ENCODE measurements at places on chromosomes 2 and 18.

DNA sequence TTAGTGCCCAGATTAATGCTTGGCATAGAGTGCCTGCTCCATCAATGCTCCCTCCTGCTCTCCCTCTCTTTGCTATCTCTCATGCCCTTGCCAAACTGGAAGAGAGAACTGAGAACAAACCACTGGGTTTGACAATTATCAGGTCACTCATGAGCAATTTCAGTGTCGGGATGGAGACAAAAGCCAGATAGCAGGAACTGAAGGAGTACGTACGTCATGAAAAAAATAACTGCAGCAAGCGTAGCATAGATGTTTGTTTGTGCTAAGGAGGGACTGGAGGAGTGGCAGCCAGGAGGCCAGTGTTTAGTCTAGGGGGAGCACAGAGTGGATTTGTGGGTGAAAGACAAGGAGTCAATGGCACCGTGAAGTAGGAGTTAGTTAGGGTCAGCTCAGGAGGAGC is 113.3 kb downstream of the POLE4 start:
- no peak for DNase-seq

DNA sequence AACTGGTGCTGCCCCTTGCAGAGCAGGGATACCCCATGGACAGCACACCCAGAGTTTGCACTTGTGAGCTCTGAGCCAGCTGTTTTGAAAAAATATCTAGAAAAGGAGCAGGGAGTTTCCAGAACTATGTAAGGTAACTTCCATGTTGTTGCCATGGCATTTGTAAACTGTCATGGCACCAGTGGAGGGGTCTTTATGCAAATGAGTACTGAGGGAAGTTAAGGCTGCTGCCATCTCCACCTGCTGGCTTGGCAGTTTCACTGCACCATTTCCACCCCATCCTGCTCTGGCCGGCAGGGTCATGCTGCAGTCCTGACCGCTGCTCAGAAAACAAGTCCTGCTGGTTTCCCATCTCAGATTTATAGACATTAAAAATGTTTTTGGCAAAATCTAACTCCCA is 52.3 kb upstream of the SNTG2 start:
- no peak for DNase-seq

- DNase-seq: no peak
These were observed 61.4 kb downstream of the MYO5B start for GRCh38 chr18:50133526-50133925.

DNA sequence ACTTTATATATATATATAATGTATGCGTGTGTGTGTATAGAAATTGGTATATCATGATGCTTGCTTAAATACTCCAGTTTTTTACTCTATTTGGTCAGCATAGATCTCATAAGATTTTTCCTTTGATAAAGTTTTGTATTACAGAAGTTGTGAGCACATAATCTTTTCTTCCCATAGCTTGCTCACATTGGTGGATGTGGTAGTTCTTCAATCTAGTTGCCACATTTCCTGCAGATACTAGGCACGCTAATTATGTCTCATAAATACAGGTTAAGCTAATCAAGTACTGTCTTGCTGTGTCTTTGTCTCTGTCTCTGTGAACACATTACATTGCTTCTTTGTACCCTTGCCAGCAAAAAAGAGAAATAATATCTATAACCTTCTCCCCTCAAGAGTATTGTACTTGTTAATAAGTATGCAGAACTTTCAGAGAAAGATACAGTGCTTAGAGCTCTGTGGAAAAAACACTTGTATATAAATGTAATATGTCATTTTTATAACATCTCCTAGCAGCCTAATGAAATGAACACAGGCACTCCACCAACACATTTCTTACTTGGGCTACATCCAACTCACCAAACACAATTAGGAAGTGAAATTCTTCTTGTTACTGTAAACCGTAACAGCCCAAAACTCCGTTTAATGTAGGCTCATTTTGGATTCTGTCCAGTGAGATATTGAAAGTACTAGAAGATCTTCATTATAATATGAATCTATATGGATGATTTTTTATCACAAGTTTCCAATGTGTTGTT is 306.7 kb upstream of the SLC8A1 start:
- peak; percentile 71 for DNase-seq

DNA sequence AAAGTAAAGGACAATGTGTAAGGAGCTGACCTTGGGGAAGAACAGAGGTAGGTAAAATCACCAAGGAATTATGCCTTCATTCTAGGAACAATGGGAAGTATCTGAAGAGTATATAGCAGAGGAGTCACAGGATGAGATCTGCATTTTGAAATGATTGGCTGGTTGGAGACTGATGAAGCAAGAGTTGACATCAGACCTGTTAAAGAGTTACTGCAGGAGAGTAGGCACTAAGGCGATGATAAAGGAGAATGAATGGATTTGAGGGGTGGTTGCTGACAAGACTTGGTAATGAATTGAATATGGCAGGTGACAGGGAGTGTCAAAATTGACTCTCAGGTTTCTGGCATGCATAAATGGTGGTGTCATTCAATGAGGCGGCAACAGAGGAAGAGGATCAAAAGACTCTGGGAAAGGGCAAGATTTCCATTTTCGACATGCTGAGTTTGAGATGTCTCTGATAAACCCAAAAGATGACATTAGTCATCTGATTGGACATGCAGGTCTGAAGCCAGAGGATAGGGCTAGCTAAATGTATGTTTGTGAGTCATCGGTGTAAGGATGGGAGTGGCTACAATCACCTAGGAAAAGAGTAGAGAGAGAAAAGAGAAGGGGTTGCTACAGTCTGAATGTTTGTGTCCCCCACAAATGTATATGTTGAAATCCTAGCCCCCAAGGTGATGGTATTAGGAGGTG is 236.5 kb downstream of the DYM start:
- DNase-seq: no peak

GRCh38 chr2:70978341-70979179 is at the start of gene ANKRD53:
Gene ANKRD53 (plus strand): TSS chr2:70978630. CDS start chr2:70978646, 16 bp downstream.
- DNase-seq: peak; percentile 43

DNA sequence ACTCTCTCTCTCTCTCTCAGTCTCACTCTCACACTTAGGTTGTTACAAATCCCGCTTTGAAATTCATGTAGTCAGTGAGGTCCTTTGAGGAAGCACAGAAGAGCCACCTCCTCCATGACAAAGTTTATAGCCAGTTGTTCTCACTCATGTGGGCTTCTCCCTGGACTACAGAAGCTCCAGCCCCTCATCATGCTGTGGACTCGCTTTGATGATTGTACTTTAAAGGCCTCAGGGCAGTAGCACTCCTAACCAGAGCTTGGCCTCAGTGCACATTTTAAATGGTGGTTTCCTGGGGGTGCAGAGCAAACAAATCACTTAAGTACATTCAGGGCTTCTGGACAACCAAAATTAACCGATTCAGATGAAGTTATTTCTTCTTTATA is 115.7 kb downstream of the MTCL1 start:
- DNase-seq: no peak

GRCh38 chr2:6654279-6654678 is 211.4 kb downstream of the CMPK2 start:
- no peak for DNase-seq

DNA sequence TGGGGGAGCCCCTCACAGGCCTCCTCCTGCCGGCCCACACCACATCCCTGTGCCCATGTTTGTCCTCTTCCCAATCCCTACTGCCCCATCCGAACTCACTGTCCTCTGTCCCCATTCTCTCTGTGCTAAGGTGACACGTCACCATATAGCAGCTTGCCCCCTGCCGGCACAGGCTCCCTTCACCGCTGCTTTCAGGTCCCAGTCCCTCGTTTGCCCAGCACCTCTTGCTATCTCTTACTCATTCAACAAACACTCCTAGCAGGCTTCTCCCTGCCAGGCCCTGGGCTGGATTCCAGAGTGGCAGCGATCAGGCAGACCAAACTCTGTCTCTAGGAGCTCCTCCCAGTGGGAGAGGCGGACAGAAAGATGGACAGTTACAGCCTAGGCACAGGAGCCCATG is 74.3 kb downstream of the TFCP2L1 start:
- no peak for DNase-seq

DNA sequence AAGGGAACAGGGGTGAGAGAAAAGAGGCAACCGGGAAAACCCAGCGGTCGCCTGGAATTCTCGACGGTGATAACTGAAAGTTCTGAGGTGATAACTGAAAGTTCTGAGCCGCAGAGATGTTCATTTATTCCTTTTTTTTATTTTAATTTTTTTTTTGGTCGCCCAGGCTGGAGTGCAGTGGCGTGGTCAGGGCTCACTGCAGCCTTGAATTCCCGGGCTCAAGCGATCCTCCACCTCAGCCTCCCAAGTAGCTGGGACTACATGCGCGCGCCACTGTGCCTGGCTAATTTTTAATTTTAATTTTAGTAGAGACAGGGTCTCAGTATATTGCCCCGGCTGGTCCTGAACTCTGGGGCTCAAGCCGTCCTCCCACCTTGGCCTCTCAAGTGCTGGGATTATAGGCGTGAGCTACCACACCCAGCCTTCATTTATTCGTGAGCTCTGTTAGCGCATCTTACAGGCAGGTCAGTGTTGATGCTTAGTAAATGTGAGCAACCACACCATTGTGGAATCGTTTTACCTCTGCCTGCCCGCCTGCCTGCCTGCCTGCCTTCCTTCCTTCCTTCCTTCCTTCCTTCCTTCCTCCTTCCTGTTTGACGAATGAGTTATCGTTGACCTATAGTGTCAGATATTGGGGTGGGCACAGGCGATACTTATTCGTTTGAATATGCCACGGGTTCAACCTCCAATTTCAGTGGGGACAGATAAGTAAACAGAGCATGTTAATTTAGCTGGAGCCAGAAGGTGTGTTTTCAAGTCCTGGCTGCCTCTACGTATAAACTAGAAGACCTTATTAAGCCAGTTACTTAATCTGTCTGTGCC is 557 bp upstream of the E2F6 start:
- no peak for DNase-seq

GRCh38 chr2:233470839-233471238 is 95.7 kb downstream of the USP40 start:
- DNase-seq: no peak

DNA sequence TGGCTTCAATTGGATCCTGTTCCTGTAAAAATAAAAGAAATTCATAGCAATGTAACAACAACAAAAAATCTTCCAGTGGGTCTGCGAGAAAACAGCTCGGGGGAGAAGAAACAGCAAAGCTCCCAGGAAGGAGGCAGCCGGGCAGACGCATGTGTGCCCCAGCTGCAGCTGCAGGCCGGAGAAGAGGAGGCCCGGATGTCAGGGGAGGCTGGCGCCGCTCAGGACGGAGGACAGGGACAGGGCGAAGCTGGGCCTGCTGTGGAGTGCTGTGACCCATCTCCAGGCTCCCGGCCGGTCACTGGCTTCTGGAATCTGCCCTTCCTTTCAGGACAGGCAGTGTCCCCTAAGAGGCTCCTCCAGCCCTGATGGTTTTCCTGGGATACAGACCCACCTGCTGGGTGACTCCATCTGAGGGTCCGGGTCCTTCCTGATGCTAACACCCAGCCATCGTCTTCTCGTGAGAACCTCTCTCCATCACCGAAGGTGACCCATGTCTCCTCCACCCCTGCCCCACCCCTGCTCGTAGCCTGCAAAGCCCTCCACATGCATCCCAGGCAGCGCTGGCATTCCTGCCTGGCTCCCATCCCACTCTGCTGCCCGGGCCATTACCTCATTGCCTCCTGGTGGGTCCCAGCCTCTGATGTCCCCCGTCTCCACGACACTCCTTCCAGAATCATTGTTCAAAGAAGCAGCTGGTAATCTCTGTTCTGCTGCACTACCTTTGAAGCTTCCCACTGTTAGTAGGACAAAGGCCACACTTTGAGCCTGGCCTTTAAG is 145.4 kb upstream of the TWIST2 start:
- DNase-seq: no peak
